Adrenal gland (tissue), 19 donors: ENCODE measurements at places on chromosomes 2 and 18. TPM values are rescaled to one million over a fixed set of nuclear protein-coding genes. Genes with fewer than 3 reads are reported as not detected.

The SMYD1 gene
- polyA plus RNA-seq: 0.08 TPM

The ALK gene
- 0.40 TPM for polyA plus RNA-seq

The GKN1 gene
- polyA plus RNA-seq: 0.68 TPM

The PTPRM gene
- polyA plus RNA-seq: 59.0 TPM

The VSNL1 gene
- 13.0 TPM for polyA plus RNA-seq

The BOLL gene
- not detected for polyA plus RNA-seq

The BCL11A gene
- polyA plus RNA-seq: 6.2 TPM

The CPLX4 gene
- polyA plus RNA-seq: not detected

The CDH7 gene
- 0.04 TPM for polyA plus RNA-seq

- DNase-seq: no peak
These were observed 4.7 kb upstream of the STAT1 start for GRCh38 chr2:191018643-191019119.

GRCh38 chr2:237075749-237076599 lies 9.7 kb upstream of the COPS8 start:
- no peak for DNase-seq

DNA sequence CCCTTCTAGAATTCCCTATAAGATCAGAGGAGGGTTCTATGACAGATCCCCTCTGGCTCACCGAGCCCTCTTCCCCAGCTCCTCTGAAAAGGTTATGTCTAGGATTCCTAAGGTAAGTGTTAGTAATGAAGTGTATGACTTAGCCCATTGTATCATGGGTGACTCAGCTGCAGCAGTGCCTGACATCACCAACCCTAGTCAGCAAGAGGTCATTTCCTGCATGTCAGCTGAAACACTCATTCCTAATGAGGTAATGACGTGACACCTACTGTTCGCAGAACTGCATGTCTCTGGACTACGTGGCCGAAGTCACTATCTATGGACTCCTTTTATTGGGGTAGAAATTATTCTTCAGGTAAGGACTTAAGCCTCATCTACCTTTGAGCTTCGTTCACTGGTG lies 196.1 kb upstream of the MYT1L start:
- DNase-seq: no peak

DNA sequence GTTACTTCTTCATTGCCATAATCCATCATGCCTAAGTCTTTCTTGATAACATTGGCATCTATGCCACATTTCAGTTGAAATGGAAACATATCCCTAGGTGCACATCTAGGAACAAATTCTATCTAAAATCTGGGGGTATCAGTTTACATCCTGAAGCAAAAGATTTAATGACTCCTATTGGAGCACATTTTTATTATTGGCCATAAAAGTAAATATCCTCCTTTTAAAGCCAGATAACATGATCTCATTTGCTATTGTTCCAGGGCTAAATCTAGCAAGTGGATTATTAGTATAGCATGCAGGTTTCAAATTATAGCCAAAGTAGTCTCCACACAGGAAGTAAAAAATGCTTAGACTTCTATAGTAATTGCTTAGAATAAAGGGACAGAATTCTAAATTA lies 193.2 kb downstream of the CDH2 start:
- no peak for DNase-seq

- no peak for DNase-seq
These were observed 6.9 kb downstream of the CD8A start for GRCh38 chr2:86783615-86784339.

GRCh38 chr2:12657560-12657959 lies 59.2 kb upstream of the TRIB2 start:
- no peak for DNase-seq

- no peak for DNase-seq
These were observed 6.4 kb downstream of the DPP4 start for GRCh38 chr2:162067596-162067995.

DNA sequence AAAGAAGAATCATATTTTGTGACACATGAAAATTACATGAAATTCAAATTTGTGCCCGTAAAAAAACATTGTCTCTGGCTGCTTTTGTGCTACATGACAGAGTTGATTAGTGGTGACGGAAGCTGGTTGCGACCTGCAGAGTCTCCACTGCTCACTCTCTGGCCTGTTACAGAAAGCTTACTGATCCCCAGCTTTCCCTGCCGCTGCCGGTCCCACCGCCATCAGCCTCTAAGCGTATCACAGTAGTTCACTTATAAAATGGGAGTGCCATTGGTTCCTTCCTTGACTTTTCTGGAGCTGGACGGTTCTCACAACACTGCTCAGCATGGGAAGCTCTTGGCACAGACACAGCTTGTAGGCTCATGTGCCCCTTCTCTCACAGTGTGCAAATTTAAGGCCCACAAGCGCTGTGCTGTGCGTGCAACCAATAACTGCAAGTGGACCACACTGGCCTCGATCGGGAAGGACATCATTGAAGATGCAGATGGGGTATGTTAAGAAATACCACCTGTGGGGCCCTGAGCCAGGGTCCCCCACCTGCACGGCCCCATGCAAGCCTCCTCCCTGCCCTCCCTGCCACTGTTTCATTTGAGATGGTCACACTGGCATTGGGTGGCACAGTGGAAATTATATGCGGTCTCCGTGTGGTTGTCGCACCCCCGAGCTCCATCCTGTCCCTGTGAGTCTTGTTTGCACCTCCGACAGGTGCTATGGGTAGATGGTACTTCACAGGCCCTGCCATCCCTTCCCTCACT lies 81.3 kb downstream of the DGKD start:
- DNase-seq: no peak

DNA sequence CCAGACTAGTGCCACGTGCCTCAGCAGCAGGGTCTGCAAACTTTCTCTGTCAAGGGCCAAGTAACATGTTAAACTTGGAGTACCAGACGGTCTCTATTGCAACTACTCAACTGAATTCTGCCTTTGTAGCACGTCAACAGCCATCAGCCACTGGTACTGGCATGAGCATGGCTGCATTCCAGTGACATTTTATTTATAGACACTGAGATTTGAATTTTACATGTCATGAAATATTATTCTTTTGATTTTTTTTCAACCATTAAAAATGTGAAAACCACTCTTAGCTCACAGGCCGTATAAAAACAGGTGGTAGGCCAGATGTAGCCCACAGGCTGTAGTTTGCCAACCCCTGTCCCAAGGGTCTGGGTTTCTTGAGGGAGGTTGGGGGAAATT lies 199.7 kb downstream of the TPGS2 start:
- DNase-seq: no peak

- no peak for DNase-seq
These were observed 333.0 kb downstream of the CCDC178 start for GRCh38 chr18:33107511-33107910.

DNA sequence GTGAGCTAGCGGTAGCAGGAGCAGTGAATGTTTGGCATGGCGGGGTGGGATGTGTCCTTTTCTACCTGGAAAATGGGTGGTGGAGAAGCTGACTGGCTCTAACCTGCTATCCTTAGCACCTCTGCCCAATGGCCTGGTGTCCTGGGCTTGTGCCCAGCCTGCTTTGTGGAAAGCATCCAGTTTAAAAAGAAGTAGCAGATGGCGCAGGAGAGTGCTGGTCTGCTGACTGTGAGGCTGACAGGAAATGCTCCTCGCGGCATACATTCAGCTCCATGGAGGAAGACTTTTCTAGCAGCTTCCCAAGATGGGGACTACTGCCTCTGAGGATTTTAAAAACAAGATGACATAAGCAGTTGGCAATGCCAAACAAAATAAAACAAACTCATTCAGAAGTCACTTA lies 56.2 kb upstream of the LYPD6B start:
- no peak for DNase-seq

- DNase-seq: no peak
These were observed 38.4 kb downstream of the CAB39 start for GRCh38 chr2:230751062-230751461.

DNA sequence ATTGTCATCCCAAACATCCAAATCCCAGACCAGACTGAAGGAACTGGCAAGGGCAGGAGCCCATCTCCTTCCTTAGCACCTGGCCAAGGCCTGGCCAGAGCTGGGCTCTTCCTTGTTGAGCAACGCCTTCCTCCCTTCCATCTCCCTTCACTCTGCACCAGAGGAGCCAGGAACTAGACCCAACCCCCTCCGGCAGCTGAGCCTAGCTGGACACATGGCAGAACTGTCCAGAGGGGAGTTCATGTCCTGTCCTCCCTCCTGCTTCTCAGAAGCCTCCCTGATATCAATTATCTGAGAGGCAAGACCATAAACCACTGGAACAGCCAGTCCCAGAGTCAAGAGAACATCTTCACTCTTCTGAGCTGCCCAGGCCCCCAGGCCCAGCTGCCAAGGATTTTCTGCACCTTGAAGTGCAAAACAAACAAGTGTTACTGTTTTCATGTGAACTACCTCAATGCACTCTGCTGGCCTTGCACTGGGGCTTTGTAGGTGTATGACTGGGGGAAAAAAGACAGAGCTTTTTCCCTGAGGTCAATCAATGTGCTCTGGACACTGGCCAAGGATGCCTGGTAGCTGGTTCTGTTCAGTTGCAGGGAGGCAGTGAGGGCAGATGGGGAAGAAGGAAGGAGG lies 107.6 kb upstream of the MSH6 start:
- DNase-seq: no peak

DNA sequence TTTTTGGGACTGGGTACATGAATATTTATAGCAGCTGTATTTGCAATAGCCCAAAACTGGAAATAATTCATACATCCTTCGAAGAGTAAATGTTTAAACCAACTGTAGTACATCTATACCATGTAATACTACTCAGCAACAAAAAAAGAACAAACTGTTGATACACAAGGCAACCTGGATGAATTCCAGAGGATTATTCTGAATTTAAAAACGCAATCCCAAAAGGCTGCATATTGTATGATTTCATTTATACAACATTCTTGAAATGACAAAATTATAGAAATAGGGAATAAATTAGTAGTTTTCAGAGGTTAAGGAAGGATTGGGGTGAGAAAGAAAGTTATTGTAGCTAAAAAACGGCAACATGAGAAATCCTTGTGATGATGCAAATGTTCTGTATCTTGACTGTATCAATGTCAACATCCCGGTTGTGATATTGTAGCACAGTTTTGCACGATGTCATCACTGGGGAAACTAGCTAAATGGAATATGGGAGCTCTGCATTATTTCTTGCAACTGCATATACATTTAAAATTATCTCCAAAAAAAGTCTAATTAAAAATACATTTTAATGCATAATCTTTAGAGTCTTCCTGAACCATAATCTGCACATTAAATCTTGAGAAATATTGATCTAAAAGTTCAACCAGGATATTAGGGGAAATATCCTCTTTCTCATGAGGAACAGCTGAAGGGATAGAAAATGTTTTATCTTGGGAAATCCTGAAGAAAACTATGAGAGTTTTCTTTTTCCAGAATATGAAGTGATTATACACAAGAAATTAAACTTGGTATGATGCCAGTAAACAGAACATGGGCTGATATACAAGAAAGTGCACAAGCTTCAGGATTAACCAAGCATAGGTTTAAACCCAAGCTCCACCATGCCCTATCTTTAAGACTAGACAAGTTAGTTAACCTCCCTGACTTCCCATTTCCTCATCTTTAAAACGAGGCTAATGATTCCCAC lies 21.9 kb downstream of the EVA1A start:
- no peak for DNase-seq

- no peak for DNase-seq
These were observed 32.3 kb downstream of the SPAST start for GRCh38 chr2:32095671-32096070.

DNA sequence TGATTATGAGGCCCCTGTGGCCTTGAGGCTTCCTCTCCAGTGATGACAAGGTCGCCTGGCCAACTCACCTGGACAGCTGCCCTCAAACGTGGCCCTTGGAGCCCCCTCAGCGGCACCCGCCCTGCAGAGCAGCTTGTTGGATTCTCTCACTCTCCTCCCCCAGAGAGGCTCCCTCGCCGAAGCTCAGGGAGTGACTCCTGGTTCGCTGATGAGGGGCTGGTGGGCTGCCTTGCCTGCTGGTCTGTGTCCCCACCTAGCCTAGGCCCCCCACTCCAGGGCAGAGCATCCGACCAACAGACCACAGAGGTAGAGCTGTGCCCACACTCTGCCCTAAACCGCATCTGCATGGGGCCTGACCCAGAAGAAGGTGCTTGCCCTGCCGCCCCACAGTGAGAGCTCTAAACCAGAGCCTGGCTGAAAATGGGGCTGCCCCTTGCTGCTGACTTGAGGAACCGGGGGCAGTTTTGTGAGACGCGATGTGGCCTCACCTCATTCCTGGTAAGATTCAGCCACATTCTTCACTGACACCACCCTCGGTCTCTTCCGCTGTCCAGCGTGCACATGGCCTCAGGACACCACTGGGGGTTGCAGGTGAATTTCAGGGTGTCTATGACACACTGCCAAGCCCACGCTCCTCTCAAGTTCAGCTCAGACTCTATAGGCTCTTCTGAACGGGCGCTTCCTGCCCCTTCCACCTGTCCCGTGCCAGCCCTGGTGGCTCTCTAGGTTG lies 131.6 kb downstream of the CABLES1 start:
- no peak for DNase-seq

GRCh38 chr18:55228191-55228590 lies 268.9 kb upstream of the CCDC68 start:
- no peak for DNase-seq

- DNase-seq: no peak
These were observed 217.2 kb upstream of the PKDCC start for GRCh38 chr2:41830600-41830999.

GRCh38 chr2:215455958-215456357 lies 20.1 kb upstream of the FN1 start:
- DNase-seq: no peak

DNA sequence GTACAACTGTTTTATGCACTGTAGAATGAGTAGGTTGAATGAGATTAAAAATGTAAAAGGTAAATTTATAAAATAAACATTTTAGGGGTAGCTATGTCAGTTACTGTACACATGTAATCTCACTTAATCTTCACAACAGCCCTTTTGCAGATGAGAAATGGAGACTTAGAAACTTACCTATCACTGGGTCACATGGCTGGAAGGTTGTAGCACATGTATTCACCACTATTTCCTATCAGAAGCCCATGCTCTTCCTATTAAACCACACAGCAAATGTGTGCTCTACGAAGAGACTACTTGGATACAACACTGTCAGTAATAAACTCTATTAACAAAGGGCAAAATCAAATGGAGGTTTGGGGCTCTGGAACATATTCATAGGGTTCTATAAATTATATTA lies 60.5 kb downstream of the VWC2L start:
- DNase-seq: no peak

GRCh38 chr2:216742411-216742810 lies 47.1 kb upstream of the IGFBP5 start:
- peak; percentile 45 for DNase-seq

- no peak for DNase-seq
These were observed 17.3 kb downstream of the PARD6G start for GRCh38 chr18:80229766-80230745.

- DNase-seq: peak; percentile 85
These were observed 312.9 kb downstream of the PRKCE start for GRCh38 chr2:45964223-45964841.
